ENCODE measurements at places on chromosomes 7 and 10.

GRCh38 chr7:151080067-151080521, 515 bp downstream of the FASTK start:
- no peak for DNase-seq

GRCh38 chr7:150570556-150571465, 3.6 kb downstream of the GIMAP4 start:
- DNase-seq = no peak

DNA sequence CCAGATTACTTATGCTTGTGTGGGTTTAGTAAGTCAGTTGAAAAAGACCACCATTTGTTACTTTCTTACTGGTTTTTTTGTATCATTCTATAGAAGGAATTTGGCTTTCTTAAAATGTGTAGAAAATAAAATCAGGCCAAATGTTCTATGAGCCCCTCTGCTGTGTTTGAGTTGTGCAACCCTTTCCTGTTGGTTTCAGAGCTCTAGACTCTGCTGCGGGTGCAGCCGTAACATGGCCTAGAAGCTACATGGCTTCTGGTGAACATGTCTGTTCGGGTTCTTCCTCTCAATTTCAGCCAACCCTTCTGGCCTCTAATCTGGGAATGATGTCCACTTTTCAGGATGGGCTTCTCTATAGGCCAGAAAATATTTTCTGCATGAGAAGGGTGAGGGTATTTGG, 56.6 kb upstream of the RAB18 start:
- DNase-seq = no peak

- no peak for DNase-seq
These were observed 377 bp upstream of the POLR1F start for GRCh38 chr7:19709249-19709578.

GRCh38 chr10:124997771-124998623, 56.1 kb downstream of the ZRANB1 start:
- no peak for DNase-seq

- DNase-seq = no peak
These were observed 19.0 kb upstream of the CAPZA2 start for GRCh38 chr7:116843378-116843777.

- no peak for DNase-seq
These were observed 94.5 kb downstream of the SEC61G start for GRCh38 chr7:54664235-54665228.

DNA sequence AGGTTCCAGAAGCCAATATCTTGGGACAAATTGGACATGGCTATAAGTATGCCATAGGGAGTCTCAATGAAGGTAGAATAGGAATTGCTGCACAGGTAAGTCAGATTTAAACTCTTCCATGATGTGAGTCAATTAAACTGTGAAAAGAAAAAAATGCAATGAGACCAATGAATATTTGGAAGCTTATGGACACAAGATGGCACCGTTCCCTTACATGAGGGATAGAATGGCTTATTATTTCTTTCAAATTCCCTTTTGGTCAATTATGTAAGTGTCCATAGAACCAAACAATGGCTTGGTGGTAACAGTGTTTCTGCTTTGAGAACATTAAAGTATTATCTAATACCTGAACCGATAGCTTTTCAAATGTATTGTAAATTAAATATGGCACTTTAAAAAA, 35.6 kb downstream of the ACADSB start:
- no peak for DNase-seq

DNA sequence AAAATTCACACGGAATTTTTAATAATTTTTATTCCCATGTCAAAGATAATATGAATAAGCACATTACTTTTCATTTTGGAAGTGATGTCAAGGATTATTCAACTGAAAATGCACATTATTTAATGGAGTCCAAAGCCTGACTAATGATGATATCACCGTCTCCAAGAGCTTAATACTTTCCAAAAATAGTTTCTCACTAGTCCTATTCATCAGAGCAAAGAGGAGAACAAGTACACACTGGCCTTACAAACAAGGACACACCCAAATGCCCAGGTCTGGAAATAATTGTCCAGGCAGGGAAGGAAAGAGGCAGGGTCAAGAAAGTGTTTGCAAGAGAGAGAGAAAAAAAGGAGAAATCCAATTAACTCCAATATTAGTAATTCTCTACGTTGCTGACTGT, 216.8 kb upstream of the CCDC6 start:
- no peak for DNase-seq

DNA sequence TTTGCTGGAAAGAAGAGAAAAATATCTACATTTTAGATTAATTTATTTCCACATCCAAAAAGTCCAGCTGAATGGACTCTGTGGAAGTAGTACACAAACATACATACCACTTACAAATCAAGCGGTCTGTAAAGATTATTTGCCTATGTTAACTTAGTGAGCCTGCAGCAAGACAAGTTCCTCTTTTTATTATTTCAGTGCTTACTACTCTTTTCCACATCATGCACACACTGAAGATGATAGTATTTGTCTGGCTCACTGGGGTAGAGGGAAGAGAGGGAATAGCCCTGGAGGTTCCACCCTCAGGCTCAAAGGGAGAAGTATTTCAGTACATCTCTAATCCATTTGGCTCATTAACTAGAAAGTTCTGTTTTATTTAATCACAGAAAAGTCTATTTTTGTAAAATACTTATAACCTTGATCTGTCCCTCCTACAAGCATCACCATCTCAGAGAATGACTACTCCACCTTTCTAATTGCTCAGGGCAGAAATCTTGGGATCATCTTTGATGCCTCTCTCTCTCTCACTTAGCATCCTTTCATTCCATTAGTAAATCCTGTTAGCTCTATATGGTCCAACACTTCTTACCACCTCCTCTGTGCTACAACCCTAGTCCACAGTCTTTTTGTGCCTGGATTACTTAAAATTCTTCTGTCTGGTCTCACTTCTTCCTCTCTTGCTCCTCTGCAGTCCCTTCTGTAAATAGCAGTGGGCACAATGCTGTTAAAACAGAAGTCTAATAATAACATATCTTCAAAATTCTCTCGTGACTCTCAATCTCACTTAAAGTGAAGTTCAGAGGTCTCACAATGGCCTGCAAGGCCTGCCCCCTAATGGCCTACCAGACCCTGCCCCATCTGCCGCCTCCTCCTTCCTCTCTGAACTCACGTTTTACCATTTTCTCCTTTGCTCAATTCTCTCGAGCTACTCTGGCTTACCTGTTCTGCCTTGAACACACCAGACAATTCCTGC, 64.3 kb upstream of the CCDC6 start:
- DNase-seq = no peak

GRCh38 chr10:86793696-86794095, 37.3 kb downstream of the BMPR1A start:
- DNase-seq = no peak

DNA sequence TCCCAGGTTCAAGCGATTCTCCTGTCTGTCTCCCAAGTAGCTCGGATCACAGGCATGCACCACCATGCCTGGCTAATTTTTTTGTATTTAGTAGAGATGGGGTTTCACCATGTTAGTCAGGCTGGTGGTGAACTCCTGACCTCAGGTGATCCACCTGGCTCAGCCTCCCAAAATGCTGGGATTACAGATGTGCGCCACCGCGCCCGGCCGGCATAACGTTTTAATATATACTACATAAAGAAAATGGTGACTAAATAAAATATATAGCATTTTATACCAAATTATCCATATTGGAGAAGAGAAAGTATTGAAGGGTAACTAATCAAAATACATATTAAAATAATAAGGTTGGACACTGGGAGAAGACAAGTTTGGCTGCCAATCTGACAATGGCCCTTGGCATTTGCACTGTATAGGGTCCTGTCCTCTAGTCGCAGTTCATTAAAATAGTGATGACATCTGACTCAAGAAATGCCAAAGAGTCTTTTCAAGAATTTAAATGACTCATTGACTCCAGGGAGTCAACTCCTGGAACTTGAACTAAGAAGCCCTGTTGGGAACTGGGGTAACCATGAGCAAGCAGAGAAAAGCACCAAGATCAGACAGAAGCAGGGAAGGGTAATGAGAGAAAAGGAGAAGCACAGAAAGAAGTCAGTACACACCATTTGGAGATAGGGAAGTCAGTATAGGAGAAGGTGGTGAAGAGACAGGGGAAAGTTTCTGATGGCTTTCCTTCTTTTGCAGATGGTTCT, 91.1 kb downstream of the CH25H start:
- DNase-seq = no peak

- no peak for DNase-seq
These were observed 123.1 kb downstream of the NRBF2 start for GRCh38 chr10:63256009-63256773.

GRCh38 chr10:66982053-66982420, 56.2 kb downstream of the LRRTM3 start:
- no peak for DNase-seq

DNA sequence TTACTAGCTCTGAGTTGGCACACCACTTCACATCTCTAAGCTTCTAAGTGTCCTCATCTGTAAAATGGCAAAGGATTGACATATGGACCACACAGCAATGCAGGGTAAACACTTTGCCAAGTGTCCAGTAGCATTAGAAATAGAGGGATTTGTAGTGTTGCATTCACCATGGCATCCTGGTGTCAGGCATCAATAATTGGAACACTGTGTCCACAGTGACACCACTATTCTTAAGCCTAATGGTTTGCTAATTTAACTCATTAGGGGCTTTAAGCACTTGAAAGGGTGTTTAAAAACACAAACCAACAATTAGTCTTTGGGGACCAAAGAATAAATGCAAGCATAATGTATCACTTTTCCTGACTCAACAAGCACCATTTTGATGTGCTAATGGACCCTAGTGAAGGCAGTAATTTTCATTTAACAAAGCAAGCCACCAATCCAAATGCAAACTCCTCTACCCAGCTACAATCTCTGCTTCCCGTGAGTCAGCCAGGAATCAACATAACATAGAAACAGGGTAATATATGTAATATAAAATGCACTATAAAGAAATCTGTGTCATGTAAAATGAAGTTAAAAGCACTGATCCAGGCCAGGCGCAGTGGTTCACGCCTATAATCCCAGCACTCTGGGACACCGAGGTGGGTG, 75.9 kb downstream of the FAM204A start:
- no peak for DNase-seq

DNA sequence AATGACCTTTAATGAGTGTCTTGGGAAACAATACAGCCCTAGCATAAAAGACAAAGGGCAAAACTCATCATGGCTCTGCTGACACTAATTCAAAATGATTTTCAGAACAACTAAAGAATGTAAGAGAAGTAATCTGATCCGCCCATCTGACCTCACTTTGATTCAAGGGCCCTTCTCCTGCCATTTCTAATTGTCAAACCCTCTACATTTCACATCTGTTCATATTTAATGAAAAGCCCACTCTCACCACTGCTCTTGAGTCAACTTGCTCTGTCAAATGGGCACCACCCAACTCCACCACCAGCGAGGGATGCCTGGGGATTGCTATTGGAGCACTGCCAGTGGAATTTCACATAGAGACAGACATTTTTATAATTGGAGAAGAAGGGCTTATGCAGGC, 639.2 kb downstream of the KCNMA1 start:
- DNase-seq = no peak

DNA sequence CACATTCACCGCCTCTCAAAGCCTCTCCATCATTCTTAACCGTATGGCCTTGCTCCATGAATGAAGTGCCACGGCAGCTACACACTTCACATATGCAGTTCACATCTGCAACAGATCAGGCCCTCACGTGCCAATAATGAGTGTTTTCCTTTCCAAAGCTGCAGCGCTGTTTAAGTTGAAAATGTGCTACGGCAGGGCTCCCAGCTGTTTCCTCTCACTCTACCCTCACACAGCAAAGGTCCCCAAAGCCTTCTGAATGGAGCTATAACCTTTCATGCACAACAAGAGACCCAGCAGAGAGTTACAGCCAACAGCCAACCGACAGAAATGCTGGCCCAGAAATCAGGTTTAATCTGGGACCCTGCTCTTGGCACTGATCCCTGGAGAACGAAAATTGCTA, 236.1 kb downstream of the ELMO1 start:
- DNase-seq = no peak

DNA sequence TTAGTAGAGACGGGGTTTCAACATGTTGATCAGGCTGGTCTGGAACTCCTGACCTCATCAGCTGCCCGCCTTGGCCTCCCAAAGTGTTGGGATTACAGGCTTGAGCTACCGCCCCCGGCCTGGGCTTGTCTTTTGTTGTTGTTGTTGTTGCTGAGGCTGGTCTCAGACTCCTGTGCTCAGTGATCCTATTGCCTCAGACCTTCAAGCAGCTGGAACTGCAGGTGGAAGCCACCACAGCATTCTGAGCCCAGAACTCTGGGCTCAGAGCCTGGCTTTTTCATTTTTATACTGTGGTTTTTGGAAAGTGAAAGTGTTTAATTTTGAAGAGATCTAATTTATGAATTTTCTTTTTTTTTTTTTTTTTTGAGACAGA, 16.2 kb upstream of the DNAJB6 start:
- no peak for DNase-seq

DNA sequence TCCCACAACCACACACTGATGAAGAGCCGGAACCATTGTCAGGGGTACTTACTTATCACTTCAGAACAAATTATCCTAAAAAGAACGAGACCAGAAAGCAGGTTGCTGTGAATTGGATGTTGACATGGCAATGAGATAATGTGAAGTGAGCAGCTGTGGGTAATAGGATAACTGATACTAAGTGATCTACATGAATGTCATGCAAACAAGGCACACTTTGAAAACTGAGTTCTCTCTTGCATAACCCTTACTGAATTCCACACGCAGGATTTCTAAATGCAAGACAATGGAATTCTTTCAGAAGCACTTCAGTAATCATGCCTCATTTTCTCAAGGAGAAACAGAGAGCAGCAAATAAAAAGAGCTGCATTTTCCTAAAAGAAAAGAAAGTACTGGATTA, 242.5 kb upstream of the TMEM229A start:
- no peak for DNase-seq

GRCh38 chr7:13197501-13197900, 510.1 kb downstream of the ARL4A start:
- DNase-seq = no peak

DNA sequence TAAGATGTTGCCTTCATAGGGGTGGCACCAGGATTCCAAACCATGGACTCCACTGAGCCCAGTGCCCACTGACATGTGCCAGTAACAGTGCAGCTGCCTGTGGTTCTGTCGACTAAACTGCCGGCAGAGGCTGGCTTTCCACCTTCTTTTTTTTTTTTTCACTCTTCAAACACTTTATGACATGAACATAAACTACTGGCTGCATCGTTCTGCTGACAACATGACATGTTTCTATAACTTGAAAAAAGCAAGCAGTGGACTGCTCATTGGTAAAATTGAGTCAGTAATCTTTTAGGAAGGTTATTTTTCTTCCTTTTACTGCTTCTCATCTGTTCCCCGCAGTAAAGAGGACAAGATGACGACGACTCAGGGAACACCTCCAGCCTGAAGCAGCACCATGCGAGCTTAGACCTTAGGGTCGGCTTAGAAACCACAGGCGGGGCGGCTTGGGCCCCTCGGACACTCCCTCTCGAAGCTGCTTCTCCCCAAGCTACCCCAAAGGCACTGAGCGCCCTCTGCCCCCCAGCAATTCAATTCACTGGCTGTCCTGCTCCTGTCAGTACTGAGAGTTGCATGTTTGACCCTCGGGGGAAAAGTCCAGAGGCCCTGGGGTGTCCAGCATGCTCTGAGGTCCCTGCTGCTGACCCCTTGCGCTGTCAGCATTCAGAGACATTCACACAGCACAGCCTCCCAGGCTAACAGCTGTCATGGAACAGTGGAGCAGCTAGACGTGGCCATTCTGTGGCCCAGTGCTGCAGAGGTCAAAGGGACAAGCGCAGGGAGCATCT, 112.5 kb downstream of the EGFR start:
- DNase-seq = no peak
